ENCODE measurements at places on chromosomes 2 and 18. TPM values are rescaled to one million over a fixed set of nuclear protein-coding genes. Genes with fewer than 3 reads are reported as not detected.

CHRNG gene
- total RNA-seq = not detected

FBXO15 gene
- total RNA-seq = 2.6 TPM

AMER3 gene
- not detected for total RNA-seq

NETO1 gene
- total RNA-seq = not detected

SERPINB12 gene
- total RNA-seq = not detected

TFCP2L1 gene
- 1.8 TPM for total RNA-seq

ACOXL gene
- not detected for total RNA-seq

PLCD4 gene
- total RNA-seq = 0.83 TPM

SERPINB7 gene
- total RNA-seq = not detected

GALNT13 gene
- not detected for total RNA-seq

SPATS2L gene
- 4.4 TPM for total RNA-seq

SIX2 gene
- not detected for total RNA-seq

SULT6B1 gene
- total RNA-seq = not detected

ANKRD30B gene
- total RNA-seq = not detected
